T-cell (primary cell): ENCODE measurements at places on chromosomes 1 and 21.

DNA sequence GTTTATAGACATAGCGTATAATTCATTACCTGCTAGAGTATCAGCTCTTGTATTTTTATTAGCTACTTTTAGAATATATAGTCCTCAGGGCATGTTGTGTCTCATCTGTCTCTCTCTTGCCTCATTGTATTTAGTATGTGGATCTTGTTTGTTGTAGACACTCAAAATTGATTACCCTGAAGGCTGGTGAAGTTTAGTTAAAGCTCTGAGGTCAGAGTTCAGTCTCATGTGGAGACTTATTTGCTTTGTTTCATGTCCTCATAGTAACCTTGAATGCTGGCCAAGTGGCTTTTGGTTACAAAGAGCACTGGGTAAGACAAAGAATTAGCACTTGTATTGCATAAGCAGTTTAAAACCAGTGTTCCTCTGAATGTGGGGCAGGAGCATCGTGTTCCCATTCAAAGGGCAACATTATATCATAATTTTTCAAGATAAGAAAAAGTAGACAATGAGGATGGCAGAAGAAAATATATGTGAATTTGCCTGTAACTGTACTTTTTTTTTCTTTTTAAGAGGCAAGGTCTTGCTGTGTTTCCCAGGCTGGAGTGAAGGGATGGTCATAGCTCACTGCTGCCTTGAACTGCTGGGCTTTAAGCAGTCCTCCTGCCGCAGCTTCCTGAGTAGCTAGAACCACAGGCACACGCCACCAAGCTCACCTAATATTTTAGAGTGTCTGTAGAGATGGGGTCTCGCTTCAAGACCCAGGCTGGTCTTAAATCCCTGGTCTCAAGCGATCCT, 17.4 kb downstream of the CNST start:
- no peak for DNase-seq

DNA sequence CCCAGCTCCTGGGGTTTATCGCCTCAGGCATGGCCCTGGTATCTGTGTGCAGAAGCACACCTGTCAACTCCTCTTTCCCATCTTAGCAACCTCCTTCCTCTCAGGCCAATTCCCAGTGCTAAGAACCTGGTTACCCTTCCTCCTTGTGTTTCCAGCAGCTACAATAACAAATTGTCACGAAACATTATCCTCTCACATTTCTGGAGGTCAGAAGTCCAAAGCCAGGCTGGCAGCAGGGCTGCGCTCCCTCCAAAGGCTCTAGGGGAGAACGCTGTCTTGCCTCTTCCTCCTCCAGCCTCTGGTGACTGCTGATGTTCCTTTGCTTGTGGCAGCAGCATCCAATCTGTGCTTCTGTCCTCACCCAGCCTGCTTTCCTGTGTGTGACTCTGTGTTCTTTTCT, 10.7 kb upstream of the MRPS14 start:
- no peak for DNase-seq

DNA sequence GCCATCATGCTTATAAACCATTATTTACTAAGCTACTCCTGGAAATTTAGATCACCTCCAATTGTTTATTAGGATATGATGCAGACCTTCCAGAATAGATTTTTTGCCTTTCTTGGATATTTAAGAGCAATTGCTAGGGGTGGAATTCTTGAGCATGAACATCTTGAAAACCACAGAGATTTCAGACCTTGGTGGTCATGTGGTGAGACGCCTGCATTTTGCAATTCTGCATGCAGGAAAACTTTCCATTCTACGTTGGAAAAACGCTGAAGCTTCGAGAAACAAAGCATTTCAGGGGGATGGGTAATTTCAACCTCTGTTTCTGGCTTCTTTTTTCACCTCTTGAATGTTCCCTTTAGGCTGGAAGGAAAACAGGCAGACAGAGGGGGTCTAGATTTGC, 596.3 kb downstream of the KIF26B start:
- DNase-seq: no peak

DNA sequence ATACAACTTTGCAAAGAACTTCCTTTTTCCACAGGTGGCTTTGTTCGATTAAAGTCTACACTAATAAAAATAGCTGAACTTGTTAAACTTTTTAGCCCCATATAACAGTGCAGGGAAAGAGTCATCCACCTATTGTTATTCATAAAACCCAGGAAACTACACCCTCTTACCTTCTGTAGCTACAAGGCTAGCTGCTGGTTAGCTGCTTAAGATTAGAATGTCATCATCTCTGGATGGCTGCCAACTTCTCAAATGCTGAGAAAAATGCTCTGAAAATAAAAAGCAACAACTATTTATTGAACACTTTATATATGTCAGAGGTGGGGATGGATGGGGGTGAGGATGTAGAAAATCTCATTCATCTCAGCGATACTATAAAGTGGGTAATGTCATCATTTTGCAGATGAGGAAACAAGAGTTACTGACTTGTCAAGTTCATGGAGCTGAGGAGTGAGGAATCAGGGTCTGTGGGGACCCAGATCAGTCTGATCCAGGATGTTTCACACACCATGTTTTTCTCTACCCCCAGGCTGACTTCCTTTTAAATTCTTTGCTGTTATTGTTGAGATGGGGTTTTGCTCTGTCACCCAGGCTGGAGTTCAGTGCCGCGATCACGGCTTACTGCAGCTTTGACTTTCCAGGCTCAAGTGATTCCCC, 17.1 kb downstream of the ATP5PF start:
- no peak for DNase-seq

GRCh38 chr1:50978144-50978851, 8.3 kb downstream of the CDKN2C start:
- DNase-seq: peak; percentile 19

DNA sequence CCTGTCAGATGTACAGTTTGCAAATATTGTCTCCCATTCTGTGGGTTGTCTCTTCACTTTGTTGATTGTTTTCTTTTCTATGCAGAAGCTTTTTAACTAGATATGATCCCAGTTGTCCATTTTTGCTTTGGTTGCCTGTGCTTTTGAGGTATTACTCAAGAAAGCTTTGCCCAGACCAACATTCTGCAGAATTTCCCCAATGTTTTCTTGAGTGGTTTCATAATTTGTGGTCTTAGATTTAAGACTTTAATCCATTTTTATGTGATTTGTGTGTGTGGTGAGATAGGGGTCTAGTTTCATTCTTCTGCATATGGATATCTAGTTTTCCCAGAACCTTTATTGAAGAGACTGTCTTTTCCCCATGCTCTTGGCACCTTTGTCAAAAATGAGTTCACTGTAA, 116.9 kb downstream of the DUSP10 start:
- no peak for DNase-seq

DNA sequence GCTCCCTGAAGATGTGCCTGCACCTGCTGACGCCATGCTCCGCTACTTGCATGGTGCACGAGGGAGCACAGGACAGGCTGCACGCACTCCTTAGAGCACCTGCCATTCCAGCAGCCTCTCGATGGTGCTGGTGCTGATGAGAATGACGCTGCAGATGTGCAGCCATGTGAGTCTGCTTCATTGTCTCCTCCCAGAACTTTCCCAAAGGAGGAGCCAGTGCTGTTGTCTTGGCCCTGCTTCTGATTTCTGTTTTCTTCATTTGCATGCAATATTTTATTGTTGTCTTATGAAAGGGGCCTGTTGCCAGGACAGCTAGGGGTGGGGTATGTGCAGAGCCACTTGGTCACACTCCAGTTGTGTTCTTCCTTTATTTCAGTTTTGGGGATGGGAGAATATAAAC, 70.1 kb downstream of the PCBP3 start:
- no peak for DNase-seq
